ENCODE measurements at places on chromosomes 5 and 9.

DNA sequence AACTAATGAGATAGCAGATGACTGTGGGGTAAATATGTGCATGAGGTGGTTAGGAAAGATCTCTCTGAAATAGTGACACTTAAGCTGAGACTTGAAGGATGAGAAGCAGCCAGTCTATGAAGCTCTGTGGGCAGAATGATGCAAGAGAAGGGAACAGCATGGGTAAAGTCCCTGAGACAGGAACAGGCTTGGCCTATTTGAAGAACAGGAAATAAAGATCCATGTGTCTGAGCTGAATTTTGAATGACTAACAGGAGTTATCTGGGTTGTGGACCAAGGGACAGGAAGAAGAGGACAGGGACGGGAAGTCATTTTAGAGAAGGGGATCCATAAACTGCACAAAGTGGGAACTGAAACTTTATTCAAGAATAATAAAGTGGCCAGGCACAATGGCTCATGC lies 25.6 kb upstream of the HMGCS1 start:
- no peak for DNase-seq

DNA sequence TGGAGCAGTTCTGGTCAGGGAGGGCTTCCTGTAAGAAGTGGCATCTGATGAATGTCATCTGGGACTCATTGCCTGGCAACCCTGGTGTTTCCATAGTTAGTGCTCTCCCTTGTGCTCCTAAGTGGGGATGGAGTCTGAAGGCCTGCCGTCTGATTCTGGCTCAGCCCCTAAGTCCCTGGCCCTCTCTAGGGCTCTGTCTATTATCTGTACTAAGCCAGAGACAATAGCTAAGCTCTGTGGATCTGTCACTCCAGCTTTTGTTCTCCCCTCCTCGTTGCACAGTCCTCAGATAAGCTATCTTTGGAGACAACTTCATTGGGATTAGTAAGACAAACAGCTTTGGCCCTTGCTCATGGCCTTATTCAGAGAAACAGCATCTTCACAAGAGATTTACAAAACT lies 30.6 kb upstream of the TTC1 start:
- no peak for DNase-seq

DNA sequence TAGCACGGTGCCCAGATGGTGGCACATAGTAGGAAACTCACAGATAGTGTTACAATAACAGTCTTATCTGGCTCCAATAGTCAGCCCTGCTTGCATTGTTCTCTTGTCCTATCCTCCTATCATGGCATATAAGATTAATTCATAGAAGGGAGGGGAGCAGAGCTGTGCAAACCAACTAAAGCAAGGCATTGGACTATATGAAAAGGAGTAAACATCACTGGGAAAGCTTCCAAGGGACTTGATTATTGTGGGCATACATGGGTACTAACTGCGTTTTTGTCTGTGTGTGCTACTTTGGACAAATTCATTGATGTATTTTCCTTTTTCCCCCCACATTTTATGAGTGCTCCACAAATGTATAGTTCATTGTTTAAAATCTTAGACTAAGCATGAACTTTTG lies 43.8 kb upstream of the C5orf47 start:
- DNase-seq, result no peak

- DNase-seq, result no peak
Measured at GRCh38 chr9:14158916-14159315, 155.0 kb downstream of the NFIB start.

DNA sequence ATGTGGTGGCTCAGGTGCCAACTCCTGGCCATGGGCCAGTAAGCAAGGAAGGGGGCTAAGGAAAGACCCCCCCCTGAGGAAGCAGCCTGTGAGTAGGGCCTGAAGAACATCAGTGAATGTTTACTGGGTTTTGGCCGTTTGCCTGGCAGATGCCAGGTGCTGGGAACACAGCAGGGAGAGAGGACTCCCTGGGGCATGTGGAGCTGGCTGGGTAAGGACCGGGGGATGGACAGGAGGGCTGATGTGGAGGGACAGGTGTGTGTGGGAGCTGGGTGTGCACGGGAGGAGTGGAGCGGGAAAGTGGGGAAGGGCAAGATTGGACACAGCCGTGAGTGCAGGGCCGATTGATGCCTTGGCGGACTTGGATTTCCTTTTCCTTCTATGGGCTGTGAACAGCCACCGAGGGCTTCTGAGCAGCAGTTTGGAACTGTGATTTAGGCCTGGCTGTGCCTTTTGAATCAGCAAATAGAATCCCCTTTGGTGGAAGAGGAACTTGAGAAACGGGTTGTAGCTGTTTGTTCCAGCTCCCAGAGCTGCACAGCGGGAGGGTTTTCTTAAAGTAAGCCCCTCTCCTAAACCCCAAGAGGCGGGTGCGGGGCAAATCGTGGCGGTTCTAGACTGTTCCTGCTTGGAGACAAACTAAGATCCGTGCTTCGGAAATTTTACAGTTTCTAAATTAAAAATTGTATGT lies 3.1 kb downstream of the HMCN2 start:
- no peak for DNase-seq

- no peak for DNase-seq
Measured at GRCh38 chr5:110735556-110735955, 3.3 kb upstream of the SLC25A46 start.

- no peak for DNase-seq
Measured at GRCh38 chr5:168290902-168291341, 523 bp upstream of the WWC1 start.

DNA sequence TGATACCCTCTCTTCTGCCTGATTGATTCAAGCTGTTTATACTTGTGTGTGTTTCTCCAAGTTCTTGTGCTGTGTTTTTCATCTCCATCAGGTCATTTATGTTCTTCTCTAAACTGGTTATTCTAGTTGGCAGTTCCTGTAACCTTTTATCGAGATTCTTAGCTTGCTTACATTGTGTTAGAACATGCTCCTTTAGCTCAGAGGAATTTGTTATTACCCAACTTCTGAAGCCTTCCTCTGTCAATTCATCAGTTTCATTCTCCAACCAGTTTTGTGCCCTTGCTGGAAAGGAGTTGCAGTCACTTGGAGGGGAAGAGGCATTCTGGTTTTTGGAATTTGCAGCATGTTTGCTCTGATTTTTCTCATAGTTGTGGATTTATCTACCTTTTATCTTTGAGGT lies 126.2 kb upstream of the FTMT start:
- no peak for DNase-seq

DNA sequence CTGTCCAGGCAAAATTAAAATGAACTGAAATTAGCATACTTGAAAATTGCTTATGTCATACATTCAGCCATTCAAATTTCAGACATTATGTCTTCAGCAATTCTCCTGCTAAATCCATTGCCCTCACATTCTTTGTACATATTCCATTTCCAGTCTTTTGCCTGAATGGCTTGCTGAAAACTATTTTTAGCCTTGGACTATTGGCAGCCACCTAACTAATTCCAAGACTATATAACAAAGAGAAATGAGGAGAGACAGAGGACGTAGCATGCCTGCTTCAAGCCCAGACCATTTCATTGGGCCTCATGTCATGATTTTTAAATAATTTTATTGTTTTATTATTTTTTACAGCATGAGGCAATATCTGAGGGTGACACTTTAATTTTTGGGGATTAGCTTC lies 100.3 kb downstream of the MRPS30 start:
- DNase-seq, result no peak

DNA sequence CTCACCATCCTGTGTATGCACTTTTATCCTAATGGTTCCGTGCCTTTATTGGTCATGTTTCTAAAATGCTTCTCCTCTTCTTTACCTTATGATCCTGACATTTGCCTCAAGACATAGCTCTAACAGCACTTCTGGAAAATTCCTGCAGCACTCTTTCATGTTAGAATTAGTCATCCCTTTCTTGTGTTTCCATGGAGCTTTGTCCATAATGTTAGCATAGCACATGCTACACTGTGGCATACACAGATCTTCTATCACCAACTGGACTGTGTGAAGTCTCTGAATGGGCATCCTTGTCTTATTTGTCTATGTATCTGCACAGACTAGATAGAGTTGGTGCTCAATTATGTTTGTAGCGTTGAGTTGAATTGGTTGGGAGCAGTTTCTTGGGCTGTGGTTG lies 2.0 kb downstream of the SCGB3A2 start:
- no peak for DNase-seq

DNA sequence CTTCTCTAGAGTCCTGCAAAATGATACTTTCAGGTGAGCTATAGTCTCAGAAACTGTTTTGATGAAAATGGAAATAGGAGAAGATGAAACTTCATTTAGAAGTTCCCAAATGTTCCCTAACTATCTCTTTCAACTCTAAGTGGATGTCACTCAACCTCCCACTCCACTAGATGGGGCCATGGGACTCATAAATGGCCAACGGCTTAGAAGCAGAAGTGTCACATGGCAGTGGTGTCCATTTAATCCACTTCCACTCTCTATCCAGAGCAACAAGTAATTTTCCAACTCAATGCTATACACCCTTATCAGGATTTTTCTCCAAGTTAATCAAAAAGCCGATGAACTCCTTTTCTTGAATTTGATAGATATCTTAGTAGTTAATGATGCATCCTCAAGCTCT lies 295.7 kb downstream of the EDIL3 start:
- no peak for DNase-seq

DNA sequence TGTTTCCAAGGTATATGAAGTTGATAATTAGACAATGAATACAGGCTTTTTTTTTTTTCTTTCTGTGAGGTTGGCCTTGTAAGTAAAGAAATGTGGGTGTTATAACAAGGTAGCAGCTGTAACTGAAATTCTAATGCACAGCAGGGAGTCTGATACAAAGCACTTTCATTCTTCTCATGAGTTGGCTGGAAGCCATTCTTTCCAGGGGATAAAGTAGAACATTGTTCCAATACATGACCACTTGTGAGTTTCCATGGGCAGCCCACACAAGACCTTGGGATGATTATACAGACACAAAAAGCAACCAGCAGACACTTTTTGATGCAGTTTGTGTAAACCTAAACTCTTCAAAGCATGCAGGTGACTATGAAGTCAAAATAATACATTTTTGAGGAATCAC lies 1785.9 kb upstream of the WWC1 start:
- DNase-seq, result peak; percentile 6

- DNase-seq, result no peak
Measured at GRCh38 chr9:73216100-73216499, 64.4 kb downstream of the ANXA1 start.

DNA sequence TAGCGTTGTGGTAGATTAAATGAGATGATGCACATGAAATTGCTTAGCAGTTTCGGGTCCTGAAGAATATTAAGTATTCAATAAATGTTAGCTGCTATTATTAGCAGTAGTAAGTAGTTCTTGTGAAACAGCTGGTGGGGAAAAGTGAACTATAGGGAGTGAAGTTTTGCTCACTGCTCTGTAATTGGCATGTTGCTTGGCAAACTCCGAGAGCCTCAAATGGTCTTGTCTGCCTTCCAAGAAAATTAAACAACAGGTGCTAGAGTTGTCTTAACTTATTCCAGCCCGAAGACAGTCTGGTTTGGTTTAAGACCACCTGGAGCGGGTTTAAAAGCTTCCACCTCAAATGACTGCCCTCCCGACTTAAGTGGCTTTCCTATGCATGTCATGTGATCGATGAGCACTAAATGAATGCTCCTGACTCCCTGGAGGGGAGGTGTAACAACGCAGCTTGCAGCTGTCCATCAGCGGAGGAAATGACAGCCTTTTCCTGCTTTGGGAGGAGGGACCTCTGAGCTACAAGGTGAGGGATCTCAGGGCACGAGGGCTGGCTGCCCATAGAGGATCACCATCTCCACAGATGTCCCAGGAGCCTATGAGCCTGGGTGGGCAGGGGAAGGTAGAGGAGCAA lies 202.9 kb upstream of the PANK3 start:
- DNase-seq, result no peak

DNA sequence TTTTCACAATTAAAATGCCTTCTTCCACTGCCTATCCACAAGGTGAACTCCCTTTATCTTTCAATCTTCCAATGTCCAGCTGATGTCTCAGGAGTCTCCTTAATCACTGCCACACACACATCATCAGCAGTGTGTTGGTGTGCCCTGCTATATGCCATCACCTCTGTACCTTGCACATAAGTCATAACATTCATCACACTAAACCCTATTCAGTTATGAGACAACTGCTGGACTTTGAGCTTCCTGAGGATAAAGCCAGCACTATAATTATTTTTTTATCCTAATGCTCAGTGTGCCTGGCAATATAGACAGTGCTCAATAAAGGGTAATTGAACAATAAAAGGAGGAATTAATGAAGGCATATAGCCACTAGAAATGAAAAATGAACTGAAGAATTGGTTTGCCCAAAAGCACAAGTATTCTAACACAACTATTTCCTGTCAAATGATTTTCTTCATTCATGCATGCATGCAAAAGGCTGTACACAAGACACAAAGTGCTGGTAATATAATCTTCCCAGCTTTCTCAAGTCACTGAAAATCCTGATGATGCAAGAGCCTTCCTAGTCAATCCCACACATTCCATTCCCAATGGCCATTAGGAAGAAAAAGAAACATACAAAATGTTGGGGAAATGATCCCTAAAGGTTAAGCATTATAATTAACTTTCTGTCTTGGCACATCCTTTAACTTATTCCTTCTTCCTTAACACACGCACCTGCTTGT lies 32.4 kb downstream of the LPAR1 start:
- DNase-seq, result no peak

GRCh38 chr5:151492729-151493128 lies 45.3 kb downstream of the SLC36A1 start:
- DNase-seq, result no peak

DNA sequence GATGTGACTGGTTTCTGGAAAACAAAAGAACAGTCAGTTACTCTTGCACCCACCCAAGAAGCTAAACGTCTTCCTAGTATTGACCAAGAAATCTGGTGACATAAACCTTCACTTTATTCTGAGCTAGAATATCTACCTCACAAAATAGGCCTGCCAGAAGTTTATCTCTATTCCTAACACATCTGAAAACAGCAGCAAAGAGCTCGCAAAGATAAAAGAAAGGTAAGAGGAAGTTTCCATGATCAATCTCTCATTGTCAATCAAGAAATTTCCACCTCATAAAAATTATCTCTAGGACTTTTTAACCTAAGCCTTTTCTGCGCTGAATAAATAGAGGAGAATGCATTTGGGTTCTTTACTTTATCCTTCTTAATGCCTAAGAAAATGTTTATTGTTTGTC lies 17.3 kb upstream of the ZNF474 start:
- DNase-seq, result no peak

GRCh38 chr5:101112645-101113044 lies 209.6 kb upstream of the ST8SIA4 start:
- DNase-seq, result no peak

DNA sequence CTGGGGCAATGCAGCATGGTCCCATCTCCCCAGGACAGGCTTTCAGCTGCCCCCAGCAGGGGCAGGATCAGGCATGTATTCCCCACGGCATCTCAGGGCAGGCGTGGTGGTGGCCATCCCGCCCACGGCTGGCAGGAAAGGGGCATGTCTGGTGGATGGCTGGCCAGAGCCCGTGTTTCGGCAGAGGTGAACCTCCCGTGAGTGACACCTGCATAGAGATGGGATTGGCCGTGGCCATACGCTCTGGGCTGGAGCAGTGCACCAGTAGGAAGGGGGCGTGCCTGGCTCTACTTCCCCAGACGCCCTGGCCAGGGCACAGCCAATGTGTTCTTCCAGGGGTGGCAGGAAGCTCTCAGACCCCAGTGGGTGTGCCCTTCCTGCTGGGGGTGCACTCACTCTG lies 139.1 kb downstream of the ZNF354C start:
- DNase-seq, result no peak

GRCh38 chr5:14250084-14250695 lies 107.0 kb downstream of the TRIO start:
- peak; percentile 85 for DNase-seq

GRCh38 chr5:78016863-78017529 lies 240.9 kb upstream of the TBCA start:
- no peak for DNase-seq

Data from hippocampal formation (tissue), 2 donors.